ENCODE measurements at places on chromosomes 6 and 20.

GRCh38 chr6:18985061-18985460 is 597.9 kb downstream of the RNF144B start:
- no peak for DNase-seq

GRCh38 chr20:50371878-50372769 is 138.1 kb upstream of the PTPN1 start:
- DNase-seq = peak; percentile 10

- no peak for DNase-seq
Observed at GRCh38 chr6:87209812-87210211, 54.4 kb downstream of the ZNF292 start.

- DNase-seq = no peak
Observed at GRCh38 chr6:162292915-162293314, 434.7 kb downstream of the PRKN start.

DNA sequence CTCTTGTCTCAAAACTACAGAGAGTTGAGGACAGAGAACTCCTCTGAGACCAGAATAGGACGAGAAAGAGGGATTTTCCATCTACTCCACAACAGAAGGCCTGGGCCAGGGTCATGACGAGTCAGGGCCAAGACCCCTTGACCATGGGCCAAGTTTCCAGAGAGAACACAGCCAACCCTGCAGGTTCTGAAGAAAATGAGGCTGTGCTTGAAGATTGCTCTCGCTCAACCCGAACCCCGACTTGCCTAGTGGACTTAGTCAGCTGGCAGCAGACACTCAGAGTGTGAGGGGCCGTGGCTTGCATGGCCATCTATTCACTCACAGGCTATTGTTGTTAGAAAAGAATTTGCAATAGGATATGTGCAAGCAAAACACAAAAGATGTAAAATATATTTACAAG is 54.5 kb downstream of the TMEM242 start:
- DNase-seq = no peak

GRCh38 chr6:98904096-98904495 is 43.6 kb downstream of the FBXL4 start:
- no peak for DNase-seq

GRCh38 chr6:149319422-149319821 is 1.9 kb downstream of the TAB2 start:
- no peak for DNase-seq

GRCh38 chr6:134863763-134864510 is 86.0 kb downstream of the ALDH8A1 start:
- no peak for DNase-seq

GRCh38 chr6:158630938-158631616 is 13.5 kb downstream of the DYNLT1 start:
- DNase-seq = peak; percentile 53

- DNase-seq = no peak
Observed at GRCh38 chr6:122730775-122731386, 48.6 kb upstream of the FABP7 start.

GRCh38 chr6:154408891-154409500 is 52.4 kb upstream of the IPCEF1 start:
- no peak for DNase-seq

- no peak for DNase-seq
Observed at GRCh38 chr6:95685822-95686221, 108.5 kb downstream of the MANEA start.

GRCh38 chr6:119226089-119226488 is 123.5 kb downstream of the MAN1A1 start:
- no peak for DNase-seq

DNA sequence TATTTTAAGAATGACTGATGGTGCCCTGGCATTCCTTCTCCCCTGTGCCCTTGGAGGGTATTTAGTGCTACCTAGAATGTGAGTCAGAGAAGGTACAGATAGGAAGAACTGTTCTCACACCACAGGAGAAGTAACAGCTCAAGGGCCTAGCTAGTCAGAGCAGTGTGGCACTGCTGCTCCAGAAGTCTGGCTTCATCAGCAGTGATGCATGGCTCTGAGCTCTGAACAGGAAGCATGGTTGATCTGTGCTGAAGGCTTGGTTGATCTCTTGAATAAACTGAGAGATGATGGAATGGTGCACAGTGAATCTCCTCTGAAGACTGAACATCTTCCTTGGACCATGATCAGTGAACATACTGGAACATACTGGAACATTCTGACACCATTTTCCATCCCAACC is 425.3 kb upstream of the SLC35B3 start:
- DNase-seq = no peak

GRCh38 chr20:3797592-3798372 is 1.7 kb downstream of the CDC25B start:
- DNase-seq = no peak

DNA sequence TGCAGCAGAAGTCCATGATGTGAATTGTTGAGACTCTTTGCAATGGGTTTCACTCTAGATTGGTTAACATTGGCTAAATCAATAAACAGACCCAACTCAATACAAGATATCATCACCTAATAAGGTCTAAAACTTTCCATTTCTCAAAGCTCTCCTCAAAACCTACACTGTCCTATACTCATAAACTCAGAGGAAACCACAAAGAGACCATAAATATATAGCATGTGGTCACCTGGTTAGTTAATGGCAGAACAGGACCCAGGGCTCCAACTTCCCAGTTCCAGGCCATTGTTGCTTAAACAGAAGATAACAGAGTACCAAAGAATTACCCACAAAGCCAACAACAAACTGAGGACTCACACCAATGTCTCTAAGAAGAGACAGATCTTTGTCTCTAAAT is 12.0 kb downstream of the RTN4IP1 start:
- no peak for DNase-seq

GRCh38 chr6:154343473-154344308 is 12.9 kb downstream of the IPCEF1 start:
- DNase-seq = peak; percentile 57

- peak; percentile 63 for DNase-seq
Observed at GRCh38 chr6:96809119-96809518, 28.2 kb downstream of the GPR63 start.

GRCh38 chr6:53594596-53594995 is 49.7 kb upstream of the GCLC start:
- no peak for DNase-seq

DNA sequence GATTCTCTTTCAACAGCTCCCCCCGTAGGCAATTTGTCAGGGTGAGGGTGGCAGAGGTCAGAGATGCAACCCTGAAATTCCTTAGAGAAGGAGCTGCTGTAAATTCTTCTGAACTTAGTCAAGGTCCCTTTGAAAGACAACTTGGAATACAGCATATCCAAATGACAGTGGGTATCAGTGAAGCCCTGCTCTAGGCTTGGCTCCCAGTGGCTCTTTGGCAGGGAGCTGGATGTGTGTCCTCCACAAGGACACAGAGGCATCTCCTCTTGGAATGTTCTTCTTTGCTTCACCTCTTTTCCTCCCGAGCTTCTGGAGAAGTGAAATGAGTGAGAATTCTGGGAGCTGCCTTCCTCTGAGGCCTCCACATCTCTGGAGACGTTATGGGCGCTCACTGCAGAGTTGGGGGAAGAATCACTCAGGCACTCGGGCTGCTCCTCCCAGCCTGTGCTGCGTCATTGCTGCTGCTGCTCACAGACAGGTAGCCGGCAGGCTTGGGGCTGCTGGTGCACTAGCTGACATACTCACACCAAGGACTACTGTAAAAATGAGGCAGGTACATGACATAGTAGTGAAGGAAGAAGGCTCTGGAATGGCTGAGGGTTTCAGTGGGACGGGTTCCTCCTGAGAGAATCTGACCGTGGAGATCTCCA is 34.1 kb downstream of the DYNLT1 start:
- DNase-seq = no peak

GRCh38 chr6:4848382-4849068 is 72.3 kb downstream of the CDYL start:
- no peak for DNase-seq

GRCh38 chr6:149436647-149437046 is 36.6 kb downstream of the SUMO4 start:
- no peak for DNase-seq

All from astrocyte (in vitro differentiated cells and primary cell).